Right hindlimb (tissue), 1 donor: ENCODE measurements at places on chromosomes 3 and 15.

- DNase-seq = no peak
Observed at GRCh38 chr3:138971766-138972320, 24.8 kb downstream of the FOXL2NB start.

DNA sequence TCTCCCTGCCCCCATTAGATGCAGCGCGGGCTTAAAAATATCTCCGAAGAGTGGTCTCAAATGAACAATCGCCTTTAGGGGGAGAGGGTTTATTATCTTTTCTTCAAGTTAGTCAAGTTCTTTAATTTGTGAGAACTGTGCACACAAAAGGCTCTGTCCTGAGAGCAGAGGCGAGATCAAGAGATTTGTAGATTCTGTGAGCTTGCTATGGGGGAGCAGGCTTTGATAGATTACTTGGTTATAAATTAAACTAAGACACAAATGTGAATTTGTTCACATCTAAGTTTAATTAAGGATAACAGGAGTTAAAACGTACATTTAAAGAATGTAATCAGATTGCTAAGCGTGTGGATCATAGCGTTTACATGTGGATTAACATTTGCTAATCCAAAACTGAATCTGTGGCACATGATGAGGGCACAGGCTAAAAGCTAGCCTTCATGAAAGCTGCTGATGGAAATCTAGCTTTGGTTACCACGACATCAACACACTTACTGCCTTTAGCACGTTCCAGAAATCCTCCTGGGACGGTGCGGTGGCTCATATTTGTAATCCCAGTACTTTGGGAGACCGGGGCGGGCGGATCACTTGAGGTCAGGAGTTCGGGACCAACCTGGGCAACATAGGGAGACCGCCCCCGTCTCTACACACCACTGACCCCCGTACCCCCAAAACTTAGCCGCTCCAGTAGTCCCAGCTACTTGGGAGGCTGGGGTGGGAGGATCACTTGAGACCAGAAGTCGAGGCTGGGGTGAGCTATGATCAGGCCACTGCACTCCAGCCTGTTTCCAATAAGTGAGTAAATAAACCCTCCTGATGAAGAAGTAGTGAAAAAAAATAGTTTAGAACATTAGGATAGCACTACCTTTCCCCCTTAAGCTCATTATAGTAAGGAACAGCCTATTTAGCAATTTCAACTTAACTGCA, 1.0 kb upstream of the PRTG start:
- DNase-seq = peak; percentile 22

- no peak for DNase-seq
Observed at GRCh38 chr15:52200831-52201365, 9.7 kb upstream of the GNB5 start.

DNA sequence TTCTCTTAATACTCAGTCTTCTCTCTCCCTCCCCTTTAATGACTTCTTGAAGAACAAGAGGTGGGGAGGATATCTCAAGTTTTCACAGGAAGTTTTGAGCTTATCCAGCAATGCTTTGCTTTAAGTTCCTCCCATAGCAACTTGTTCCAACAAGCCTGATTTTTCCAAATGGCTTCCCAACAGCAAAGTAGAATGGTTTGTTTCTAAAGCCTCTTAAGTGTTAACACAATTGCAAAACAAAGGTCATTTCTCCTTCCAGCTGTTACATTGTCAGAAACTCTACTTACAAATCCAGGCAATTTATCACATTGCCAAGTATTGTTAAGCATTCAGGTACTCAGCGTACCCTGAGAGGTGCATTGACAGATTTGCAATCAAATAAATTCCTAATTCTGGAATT, 6.8 kb upstream of the ZNF770 start:
- DNase-seq = no peak

GRCh38 chr15:75661100-75661755, 13.5 kb downstream of the SNX33 start:
- peak; percentile 89 for DNase-seq

- DNase-seq = no peak
Observed at GRCh38 chr15:89790661-89791060, 14.5 kb downstream of the MESP2 start.

- no peak for DNase-seq
Observed at GRCh38 chr3:121836481-121836880, 1.5 kb downstream of the EAF2 start.

GRCh38 chr3:102714567-102714966, 279.8 kb downstream of the ZPLD1 start:
- no peak for DNase-seq

GRCh38 chr15:36694574-36694973, 115.1 kb downstream of the CDIN1 start:
- DNase-seq = no peak

DNA sequence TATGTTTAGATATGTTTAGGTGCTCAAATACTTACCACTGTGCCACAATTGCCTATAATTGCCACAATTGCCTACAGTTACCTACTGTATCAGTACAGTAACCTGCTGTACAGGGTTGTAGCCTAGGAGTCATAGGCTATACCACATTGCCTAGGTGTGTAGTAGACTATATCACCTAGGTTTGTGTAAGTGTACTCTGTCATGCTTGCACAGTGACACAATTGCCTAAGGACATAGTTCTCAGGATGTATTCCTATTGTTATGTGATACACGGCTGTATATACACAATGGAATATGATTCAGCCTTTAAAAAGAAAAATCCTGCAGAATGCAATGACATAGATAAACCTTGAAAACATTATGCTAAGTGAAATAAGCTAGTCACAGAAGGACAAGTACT, 264.8 kb downstream of the RAP2B start:
- no peak for DNase-seq

- DNase-seq = no peak
Observed at GRCh38 chr3:147760941-147761340, 351.8 kb downstream of the ZIC1 start.

DNA sequence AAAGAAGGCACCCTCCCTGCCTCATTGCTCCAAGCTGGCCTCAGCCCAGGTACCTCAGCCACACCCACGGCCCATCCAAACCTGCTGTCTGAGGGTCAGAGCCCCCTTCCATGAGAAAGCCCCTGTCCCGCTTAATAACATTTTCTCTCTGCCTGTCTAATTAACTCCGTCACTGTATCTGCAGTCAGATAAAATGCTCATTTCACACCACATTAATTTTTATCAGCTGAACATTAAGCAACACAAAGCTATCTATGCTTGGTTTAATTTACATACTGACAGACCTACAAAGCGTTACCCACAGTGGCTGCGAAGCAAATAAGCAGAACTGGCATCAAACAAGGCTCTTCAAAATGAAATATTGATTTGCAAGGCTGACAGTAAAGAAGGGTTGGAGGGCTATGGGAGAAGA, 309.8 kb upstream of the ICE2 start:
- no peak for DNase-seq

- DNase-seq = no peak
Observed at GRCh38 chr3:52319921-52320595, 3.9 kb downstream of the DNAH1 start.

DNA sequence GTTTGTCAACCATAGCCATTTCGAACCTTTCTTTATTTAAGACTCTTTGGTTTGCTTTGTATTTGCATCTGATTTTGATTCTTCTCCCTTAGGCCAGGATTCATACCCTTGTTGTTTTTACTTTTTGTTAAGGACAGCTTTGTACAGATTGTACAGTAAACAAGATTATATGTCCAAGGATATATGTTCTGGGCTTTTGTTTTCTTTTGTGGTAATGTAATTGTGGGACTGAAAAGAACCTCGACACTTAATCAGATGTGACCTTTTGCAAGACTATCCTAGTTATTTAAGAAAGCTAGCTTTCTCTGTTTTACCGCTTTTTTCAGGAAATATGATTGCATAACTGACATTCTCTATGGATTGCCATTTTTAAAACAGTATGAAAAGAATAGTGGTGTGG, 67.0 kb upstream of the SAMMSON start:
- no peak for DNase-seq

- DNase-seq = peak; percentile 76
Observed at GRCh38 chr15:72199721-72200212, 2.2 kb upstream of the GRAMD2A start.
